ENCODE measurements at places on chromosomes 16 and 17. TPM values are rescaled to one million over a fixed set of nuclear protein-coding genes. Genes with fewer than 3 reads are reported as not detected.

GRCh38 chr16:19923396-19923795 is 38.7 kb upstream of the GPRC5B start:
- no peaks in the 10 kb centered on the region for H3K27me3 ChIP-seq
- H3K4me3 ChIP-seq: no peak overlapping the region
- DNase-seq: no peak

The CA10 gene
- total RNA-seq: not detected

DNA sequence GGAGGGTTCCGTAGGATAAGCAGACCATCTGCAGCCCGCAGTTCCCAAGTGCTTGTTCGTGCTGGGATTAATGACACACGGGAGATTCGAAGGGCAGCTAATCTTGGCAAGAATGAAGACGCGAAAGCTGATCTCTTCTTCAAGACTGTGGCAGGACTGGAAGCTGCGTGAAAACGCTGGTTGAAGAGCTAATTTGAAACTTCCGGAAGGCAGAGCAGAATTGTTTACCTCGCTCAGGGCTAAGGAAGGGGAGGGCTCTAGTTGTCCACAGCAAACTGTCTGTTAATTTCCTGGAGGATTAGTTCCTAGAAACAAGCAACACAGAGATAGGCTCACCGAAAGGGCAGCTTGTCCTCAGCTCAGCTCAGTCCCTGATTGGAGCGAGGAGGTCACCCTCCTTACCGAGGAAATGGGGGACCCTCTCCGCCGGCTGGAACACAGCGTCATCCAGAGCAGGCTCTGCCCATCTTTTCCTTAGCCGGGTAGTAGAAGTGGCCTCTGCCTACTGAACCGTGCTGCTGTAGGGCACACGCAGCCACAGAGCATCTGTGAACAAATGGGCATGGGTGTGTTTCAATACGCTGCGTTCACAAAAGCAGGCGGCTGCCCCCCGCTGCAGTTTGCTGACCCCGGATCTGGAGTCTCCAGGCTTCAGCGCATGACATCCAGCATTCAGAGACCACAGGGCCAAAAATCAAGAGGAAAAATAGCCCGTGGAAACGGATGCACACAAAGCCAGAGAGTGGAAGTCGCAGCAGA is 16.7 kb upstream of the BAIAP2 start:
- no peaks in the 10 kb centered on the region for H3K36me3 ChIP-seq
- H3K27me3 ChIP-seq: no peaks in the 10 kb centered on the region
- H3K27ac ChIP-seq: peak overlapping the region; percentile 72
- H3K4me3 ChIP-seq: peak overlapping the region; percentile 54
- peaks cover 25% of the 10 kb centered on the region for H3K4me1 ChIP-seq

The TP53TG3C gene
- total RNA-seq: not detected

GRCh38 chr17:75765981-75766380 is 989 bp upstream of the GALK1 start:
- peaks cover 16% of the 10 kb centered on the region for H3K36me3 ChIP-seq
- H3K27me3 ChIP-seq: no peaks in the 10 kb centered on the region
- no peak overlapping the region for H3K4me3 ChIP-seq
- DNase-seq: no peak

- no peaks in the 10 kb centered on the region for H3K27me3 ChIP-seq
- no peak overlapping the region for H3K4me3 ChIP-seq
- no peak overlapping the region for H3K27ac ChIP-seq
- DNase-seq: no peak
These were observed 153.4 kb downstream of the RGS9 start for GRCh38 chr17:65290616-65291015.

GRCh38 chr17:38428112-38428642 is at the start of gene ARHGAP23:
ARHGAP23 (plus strand) TSS chr17:38428464; CDS start chr17:38428486, 22 bp downstream.
- peaks cover 98% of the 10 kb centered on the region for H3K4me1 ChIP-seq
- peak within 1 kb of the TSS; percentile 82 for H3K4me3 ChIP-seq
- H3K27ac ChIP-seq: peak within 1 kb of the TSS; percentile 95

GRCh38 chr16:17696616-17697015 is 225.9 kb upstream of the XYLT1 start:
- H3K27me3 ChIP-seq: no peaks in the 10 kb centered on the region
- peaks cover 5% of the 10 kb centered on the region for H3K4me1 ChIP-seq
- no peaks in the 10 kb centered on the region for H3K36me3 ChIP-seq
- no peak overlapping the region for H3K4me3 ChIP-seq

- no peaks in the 10 kb centered on the region for H3K36me3 ChIP-seq
- DNase-seq: no peak
- peaks cover 89% of the 10 kb centered on the region for H3K27me3 ChIP-seq
- no peak overlapping the region for H3K4me3 ChIP-seq
- H3K27ac ChIP-seq: no peak overlapping the region
These were observed 249.1 kb downstream of the C16orf95 start for GRCh38 chr16:87067836-87068761.

DNA sequence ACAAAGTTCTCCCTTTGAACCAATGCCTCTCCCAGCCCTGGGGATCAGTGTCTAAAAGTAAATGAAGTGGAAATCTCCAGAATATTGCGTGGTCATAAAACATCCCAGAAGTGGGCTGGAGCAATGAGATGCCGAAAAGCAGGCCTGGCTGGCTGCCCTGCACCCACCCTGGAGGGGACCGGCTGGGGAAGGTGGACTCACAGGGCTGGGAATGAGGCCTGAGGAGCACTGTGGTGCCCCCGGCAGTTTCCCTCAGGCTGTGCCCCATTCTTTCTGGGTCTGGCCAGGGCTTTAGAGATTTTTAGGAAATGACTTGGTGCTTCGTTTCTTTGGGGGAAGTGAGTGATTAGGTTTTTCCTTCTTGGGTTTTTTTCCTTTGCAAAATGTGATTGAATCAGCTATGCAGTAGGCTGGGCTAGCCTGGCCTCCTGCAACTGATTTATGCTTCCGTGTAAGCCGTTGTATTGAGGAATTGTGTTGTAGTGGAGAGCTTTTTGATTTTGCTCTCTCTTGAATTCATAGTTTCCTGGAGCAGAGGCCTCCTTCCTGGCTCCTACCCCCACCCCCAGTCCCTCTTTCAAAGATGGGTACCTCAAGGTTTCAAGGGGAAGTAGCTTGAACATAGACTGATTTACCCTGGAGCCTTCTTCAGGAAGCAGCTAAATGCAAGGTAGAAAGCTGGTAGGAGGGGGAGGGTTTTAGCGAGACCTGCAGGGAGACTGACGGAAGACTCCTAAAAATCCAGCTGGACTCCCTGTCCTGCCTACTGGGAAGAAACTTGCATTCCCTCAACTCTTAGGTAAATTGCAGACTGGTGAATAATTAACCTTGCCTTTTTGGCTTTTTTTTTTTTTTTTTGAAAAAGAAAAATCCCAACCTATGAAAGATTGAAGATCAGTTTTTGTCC is 170.2 kb downstream of the RAB11FIP4 start:
- DNase-seq: no peak
- peak overlapping the region; percentile 93 for H3K27ac ChIP-seq
- no peaks in the 10 kb centered on the region for H3K27me3 ChIP-seq

- no peaks in the 10 kb centered on the region for H3K27me3 ChIP-seq
- no peak for DNase-seq
- H3K27ac ChIP-seq: no peak overlapping the region
- H3K36me3 ChIP-seq: no peaks in the 10 kb centered on the region
- no peak overlapping the region for H3K4me3 ChIP-seq
These were observed 4.6 kb downstream of the ANKRD13B start for GRCh38 chr17:29597361-29598172.

The CCDC92B gene
- 0.42 TPM for total RNA-seq

GRCh38 chr17:51419476-51419875 is 159.1 kb downstream of the UTP18 start:
- H3K4me3 ChIP-seq: no peak overlapping the region
- H3K36me3 ChIP-seq: no peaks in the 10 kb centered on the region
- no peaks in the 10 kb centered on the region for H3K27me3 ChIP-seq
- no peak for DNase-seq

DNA sequence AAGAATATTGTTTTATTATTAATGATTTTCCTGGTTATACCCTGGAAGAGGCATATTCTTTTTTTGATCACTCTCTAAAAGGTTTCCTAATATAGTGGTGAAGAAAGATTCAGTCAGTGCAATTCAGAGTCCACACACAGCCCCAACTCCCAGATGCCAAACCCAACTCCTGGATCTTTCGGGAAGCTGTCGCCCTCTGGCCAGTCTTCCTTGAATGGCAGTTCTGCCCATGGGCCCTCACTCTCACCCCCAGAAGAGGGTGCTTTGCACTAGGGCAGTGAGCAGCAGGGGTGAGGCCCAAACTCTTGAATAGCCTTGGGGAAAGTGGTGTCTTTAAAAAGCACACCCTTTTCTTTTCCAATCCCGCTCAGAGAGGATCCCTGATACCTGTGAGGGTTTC is 11.0 kb downstream of the KRT32 start:
- DNase-seq: no peak
- no peaks in the 10 kb centered on the region for H3K36me3 ChIP-seq
- H3K4me1 ChIP-seq: peaks cover 24% of the 10 kb centered on the region

DNA sequence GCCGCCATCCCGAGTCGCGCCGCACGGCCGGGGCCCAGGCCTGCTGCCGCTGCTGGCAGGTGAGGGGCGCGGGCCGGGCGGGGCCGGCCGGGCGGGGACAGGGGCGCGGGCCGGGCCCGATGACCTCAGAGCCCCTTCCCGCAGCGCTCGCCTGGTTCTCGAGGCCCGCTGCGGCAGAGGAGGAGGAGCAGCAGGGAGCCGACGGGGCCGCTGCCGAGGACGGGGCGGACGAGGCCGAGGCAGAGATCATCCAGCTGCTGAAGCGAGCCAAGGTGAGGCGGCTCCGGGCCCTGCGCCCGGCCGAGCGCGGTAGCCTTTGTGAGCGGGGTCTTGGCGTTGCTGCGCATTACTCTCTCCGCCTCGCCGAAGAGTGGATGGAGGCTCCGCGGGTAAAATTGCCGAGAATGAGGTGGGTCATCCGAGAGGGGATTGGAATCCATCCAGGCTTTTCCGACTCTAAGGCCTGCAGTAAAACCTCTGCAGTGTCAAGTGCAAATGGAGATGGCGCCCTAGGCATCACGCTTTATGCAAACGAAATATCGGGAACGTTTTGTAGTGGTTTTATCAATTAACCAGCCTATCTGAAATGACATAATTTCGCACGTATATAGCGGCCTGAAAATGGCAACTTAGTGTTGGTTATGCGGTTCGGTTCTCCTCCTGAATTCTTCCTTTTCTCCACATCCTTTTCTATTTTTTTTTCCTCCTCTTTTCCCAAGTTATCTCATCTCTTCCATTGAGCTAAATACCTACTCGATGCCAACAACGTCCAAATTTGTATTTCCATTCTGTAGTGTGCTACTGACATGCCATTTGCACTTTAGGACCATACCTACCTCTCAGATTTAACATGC is 577 bp downstream of the TTC19 start:
- peaks cover 38% of the 10 kb centered on the region for H3K4me1 ChIP-seq
- DNase-seq: no peak
- H3K36me3 ChIP-seq: peaks cover 45% of the 10 kb centered on the region
- H3K27ac ChIP-seq: peak overlapping the region; percentile 98
- peak overlapping the region; percentile 84 for H3K4me3 ChIP-seq

The CMTM2 gene
- total RNA-seq: not detected

- no peaks in the 10 kb centered on the region for H3K36me3 ChIP-seq
- peak overlapping the region; percentile 88 for H3K27ac ChIP-seq
- DNase-seq: no peak
- H3K4me1 ChIP-seq: peaks cover 37% of the 10 kb centered on the region
- H3K4me3 ChIP-seq: peak overlapping the region; percentile 64
- H3K27me3 ChIP-seq: no peaks in the 10 kb centered on the region
These were observed 6.6 kb downstream of the CTF1 start for GRCh38 chr16:30903002-30903401.

The FCSK gene
- total RNA-seq: 8.3 TPM

The NACA2 gene
- not detected for total RNA-seq

The CNGB1 gene
- total RNA-seq: 0.33 TPM

DNA sequence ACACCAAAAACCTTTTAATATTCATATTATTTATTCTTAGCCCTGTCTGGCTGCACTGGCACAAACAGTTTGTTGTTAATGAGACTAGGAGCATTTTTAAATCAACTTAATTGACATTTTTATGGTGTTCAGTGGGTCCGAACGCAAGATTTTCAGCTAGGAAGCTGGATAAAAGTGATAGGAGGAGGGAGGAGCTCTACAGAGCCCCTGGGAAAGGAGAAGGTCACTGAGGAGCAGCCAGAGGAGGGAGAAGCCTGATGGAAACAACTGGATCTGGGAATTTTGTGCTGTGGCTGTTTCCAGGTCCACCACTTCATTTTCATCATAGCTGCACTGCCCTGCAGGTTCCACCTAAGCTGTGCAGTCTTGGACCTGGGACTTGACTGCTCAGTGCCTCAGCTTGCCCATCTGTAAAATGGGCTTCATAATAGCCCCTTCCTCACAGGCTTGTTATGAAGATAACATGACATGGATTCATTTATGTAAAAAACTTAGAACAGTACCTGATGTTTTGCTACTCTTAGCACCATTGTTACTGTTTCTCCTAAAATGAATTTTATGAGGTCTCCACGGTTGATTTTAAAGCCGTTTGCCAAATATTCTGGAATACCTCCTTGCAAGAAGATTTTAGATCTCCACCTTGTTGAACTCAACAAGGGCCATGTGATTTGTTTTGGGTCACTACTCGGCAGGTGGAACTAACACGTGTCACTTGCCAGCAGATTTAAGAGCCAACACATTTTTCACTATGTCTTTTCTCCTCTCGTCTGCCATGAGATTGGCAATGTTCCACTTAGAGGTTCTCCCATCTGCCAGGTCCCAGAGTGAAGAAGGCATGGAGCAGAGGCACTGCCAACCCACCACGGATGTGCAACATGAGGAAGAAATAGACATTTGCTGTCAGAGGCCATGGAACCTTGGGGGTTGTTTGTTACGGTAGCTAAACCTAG is 18.7 kb upstream of the GRIN2A start:
- no peaks in the 10 kb centered on the region for H3K27me3 ChIP-seq
- no peaks in the 10 kb centered on the region for H3K36me3 ChIP-seq
- DNase-seq: no peak
- no peak overlapping the region for H3K27ac ChIP-seq

The RCVRN gene
- not detected for total RNA-seq

The HS3ST3A1 gene
- total RNA-seq: 5.7 TPM

- H3K4me1 ChIP-seq: peaks cover 45% of the 10 kb centered on the region
- H3K4me3 ChIP-seq: peak overlapping the region; percentile 81
- H3K27me3 ChIP-seq: no peaks in the 10 kb centered on the region
- DNase-seq: no peak
- H3K36me3 ChIP-seq: peaks cover 24% of the 10 kb centered on the region
These were observed 963 bp upstream of the APRT start for GRCh38 chr16:88812513-88813268.

DNA sequence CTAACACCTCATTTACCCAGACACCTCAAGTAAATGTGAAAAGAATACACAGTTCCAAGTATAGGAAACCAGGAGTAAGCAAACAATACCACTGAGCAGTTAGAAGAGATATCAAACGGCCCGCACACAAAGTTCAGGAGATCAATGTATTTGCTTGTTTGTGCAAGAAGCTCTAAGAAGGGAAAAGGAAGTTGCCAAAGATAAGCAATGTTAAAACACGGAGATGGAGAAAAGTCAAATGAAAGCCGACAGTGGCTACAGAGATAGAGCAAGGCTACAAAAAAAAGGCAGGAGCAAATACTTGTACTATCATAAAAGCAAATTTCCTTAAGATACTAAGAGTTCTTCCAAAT is 29.5 kb downstream of the PSME3IP1 start:
- H3K36me3 ChIP-seq: peaks cover 71% of the 10 kb centered on the region
- no peak for DNase-seq
- no peak overlapping the region for H3K27ac ChIP-seq
- peaks cover under 1% of the 10 kb centered on the region for H3K4me1 ChIP-seq
- H3K27me3 ChIP-seq: no peaks in the 10 kb centered on the region

The CDR2L gene
- 17.4 TPM for total RNA-seq

Data from esophagus muscularis mucosa (tissue), 4 donors.